SJSA1 (cell line): ENCODE measurements at places on chromosomes 1 and 21. TPM values are rescaled to one million over a fixed set of nuclear protein-coding genes. Genes with fewer than 3 reads are reported as not detected.

DNA sequence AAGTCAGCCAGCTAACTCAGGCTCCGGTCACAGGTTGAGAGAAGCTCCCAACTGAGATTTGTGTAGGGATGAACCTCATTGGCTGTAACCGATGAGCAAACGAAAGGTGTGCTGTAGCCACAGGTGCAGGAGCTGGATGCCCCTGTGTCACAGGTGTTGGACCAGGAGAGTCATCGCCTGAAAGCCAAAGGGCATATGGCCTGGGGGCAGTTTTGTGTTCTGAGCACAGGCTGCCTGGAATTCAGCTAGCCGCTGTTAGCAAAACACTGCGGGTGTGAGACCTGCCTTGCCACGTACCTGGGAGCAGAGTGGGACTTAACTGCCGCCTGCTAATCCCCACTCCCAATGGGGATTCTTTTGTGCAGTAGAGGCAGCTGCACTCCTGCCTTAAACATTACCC lies 55.3 kb downstream of the NEK7 start:
- H3K27me3 ChIP-seq = no peaks in the 10 kb centered on the region
- no peak overlapping the region for H3K4me3 ChIP-seq
- H3K27ac ChIP-seq = no peak overlapping the region
- H3K4me1 ChIP-seq = no peaks in the 10 kb centered on the region

DNA sequence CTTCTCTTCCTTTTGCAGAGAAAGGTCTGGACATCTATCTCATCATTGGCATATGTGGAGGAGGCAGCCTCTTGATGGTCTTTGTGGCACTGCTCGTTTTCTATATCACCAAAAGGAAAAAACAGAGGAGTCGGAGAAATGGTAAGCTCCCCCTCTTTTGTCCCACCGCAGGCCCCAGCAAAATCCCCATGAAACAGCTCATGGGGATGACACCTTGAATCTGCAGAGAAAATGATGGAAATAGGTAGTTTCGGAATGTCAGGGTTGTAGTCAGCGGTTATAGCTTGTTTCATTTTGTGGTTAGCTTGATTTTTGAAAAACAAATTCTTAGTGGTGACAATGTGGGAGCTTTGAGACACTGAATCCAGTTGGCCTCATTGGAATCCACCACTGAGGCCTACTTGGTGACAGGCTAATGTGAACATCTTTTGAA lies 10.3 kb downstream of the CD2 start:
- no peaks in the 10 kb centered on the region for H3K36me3 ChIP-seq
- no peak overlapping the region for H3K4me3 ChIP-seq
- no peaks in the 10 kb centered on the region for H3K27me3 ChIP-seq
- H3K4me1 ChIP-seq = no peaks in the 10 kb centered on the region

SYNC gene
- total RNA-seq = 167 and 209 TPM in 2 replicates

GRCh38 chr1:1006305-1007159 lies 6.6 kb upstream of the HES4 start:
- no peak overlapping the region for H3K27ac ChIP-seq
- peaks cover 3% of the 10 kb centered on the region for H3K4me1 ChIP-seq
- no peak for DNase-seq
- H3K27me3 ChIP-seq = no peaks in the 10 kb centered on the region
- 0 out of 2 replicates have a peak, but pooled peaks cover 2% of the 10 kb centered on the region for H3K36me3 ChIP-seq

- H3K36me3 ChIP-seq = no peaks in the 10 kb centered on the region
- H3K4me1 ChIP-seq = peaks cover 82% of the 10 kb centered on the region
- peak; percentile 90 for DNase-seq
- no peaks in the 10 kb centered on the region for H3K27me3 ChIP-seq
Observed at GRCh38 chr1:234848972-234849649, 239.1 kb upstream of the IRF2BP2 start.

MCOLN3 gene
- 0.16 TPM in 1 of 2 replicates, not detected in the other for total RNA-seq

DNA sequence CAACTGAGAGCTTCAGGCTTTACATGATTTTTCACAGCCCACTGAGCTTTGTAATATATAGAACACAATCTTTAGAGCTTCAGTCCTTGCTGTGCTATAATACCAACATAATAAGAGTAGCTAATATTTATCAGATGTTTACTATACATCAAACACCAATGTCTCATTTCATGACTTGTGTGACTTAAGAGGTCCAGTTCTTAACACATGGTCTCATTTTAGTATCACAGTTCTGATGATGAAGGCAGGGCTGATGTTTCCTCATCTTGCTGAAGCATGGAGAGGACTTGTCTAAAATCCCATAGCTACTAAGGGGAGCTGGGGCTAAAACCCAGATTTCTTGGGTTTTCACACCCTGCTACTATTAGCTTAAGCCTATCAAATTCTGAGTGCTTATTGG lies 5.5 kb downstream of the MTR start:
- H3K27me3 ChIP-seq = no peaks in the 10 kb centered on the region
- H3K4me1 ChIP-seq = no peaks in the 10 kb centered on the region; the same call in 1 of the 2 replicates
- peaks cover 1% of the 10 kb centered on the region for H3K36me3 ChIP-seq
- no peak overlapping the region for H3K27ac ChIP-seq
- no peak overlapping the region for H3K4me3 ChIP-seq

S100A2 gene
- 5.3 and 15.8 TPM in 2 replicates for total RNA-seq

DNA sequence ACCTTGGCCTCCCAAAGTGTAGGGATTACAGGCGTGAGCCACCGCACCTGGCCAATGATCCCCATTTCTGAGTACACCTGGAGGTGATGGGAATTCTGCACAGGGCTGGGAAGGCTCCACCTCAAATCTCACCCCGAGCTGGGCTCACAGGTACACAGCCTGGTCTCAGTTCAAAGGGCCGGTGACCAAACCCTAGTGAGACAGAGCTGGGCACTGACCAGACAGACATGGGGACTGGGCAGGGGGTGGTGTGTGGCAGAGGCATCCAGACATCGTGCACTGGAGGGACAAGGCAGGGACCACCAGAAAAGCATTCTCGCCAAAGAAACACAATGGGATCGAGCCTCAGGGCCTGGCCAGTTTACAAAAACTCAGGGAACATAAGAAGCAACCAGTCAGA lies 17.2 kb downstream of the LSS start:
- no peak for DNase-seq
- H3K4me3 ChIP-seq = no peak overlapping the region
- no peaks in the 10 kb centered on the region for H3K27me3 ChIP-seq
- no peaks in the 10 kb centered on the region for H3K4me1 ChIP-seq
- H3K27ac ChIP-seq = no peak overlapping the region

DNA sequence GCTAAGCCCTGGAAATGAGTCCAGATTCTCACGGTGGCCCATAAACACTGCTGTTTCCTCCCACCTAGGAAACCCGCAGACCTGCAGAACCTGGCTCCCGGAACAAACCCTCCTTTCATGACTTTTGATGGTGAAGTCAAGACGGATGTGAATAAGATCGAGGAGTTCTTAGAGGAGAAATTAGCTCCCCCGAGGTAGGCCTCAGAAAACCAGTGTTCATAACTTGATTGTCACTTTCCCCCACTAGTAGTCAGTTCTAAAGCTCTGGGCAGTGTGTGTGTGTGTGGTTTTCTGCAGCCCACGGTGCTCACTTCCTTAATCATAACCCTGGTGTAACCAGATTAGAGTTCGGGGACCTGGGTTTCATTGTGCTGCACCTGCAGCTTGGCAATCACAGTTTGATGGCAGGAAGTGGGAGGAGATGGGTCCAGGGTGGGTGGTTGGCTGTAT lies 39.1 kb downstream of the CLIC6 start:
- peaks cover under 1% of the 10 kb centered on the region for H3K4me1 ChIP-seq
- no peak for DNase-seq
- H3K27ac ChIP-seq = no peak overlapping the region

- peak overlapping the region; percentile 57 for H3K4me3 ChIP-seq
- H3K4me1 ChIP-seq = peaks cover 45% of the 10 kb centered on the region
- H3K27me3 ChIP-seq = no peaks in the 10 kb centered on the region
- no peaks in the 10 kb centered on the region for H3K36me3 ChIP-seq
Observed at GRCh38 chr21:42514883-42515228, 1.2 kb downstream of the SLC37A1 start.

DNAJC6 gene
- 0.06 and 0.47 TPM in 2 replicates for total RNA-seq

DNA sequence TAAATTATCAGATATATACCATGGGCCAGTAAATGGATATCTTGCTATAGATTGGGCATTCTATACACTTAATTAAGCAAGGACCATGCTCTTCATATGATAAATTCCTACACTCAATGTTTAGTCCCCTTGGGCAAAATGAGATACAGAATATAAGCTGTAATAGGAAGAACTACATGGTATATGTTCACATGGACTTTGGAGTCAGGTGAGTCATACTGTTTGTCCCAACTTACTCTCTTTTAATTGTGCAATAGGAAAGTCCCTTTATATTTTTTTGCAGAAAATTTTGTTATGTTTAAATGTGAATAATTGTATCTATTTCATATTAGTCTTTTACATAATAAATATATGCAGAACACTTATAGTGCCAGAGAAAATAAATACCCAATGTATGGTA lies 820.2 kb upstream of the ADAMTS5 start:
- H3K4me3 ChIP-seq = no peak overlapping the region
- no peak overlapping the region for H3K27ac ChIP-seq
- no peaks in the 10 kb centered on the region for H3K36me3 ChIP-seq
- no peaks in the 10 kb centered on the region for H3K27me3 ChIP-seq

GRCh38 chr1:243431591-243431990 lies 175.8 kb downstream of the SDCCAG8 start:
- H3K27ac ChIP-seq = no peak overlapping the region
- H3K36me3 ChIP-seq = peaks cover 5% of the 10 kb centered on the region; the same call in 1 of the 2 replicates
- H3K4me3 ChIP-seq = no peak overlapping the region
- no peak for DNase-seq
- no peaks in the 10 kb centered on the region for H3K27me3 ChIP-seq

- no peaks in the 10 kb centered on the region for H3K4me1 ChIP-seq
- no peak overlapping the region for H3K27ac ChIP-seq
- no peaks in the 10 kb centered on the region for H3K27me3 ChIP-seq
Observed at GRCh38 chr1:23726686-23727085, 16.6 kb upstream of the ELOA start.

GRCh38 chr1:167342846-167343245 lies 122.2 kb downstream of the POU2F1 start:
- H3K36me3 ChIP-seq = no peaks in the 10 kb centered on the region
- H3K4me1 ChIP-seq = peaks cover 9% of the 10 kb centered on the region
- no peak overlapping the region for H3K4me3 ChIP-seq
- no peaks in the 10 kb centered on the region for H3K27me3 ChIP-seq
- no peak for DNase-seq

GRCh38 chr21:24255591-24255990 lies 1351.7 kb downstream of the MRPL39 start:
- H3K36me3 ChIP-seq = no peaks in the 10 kb centered on the region
- H3K27me3 ChIP-seq = no peaks in the 10 kb centered on the region
- no peak overlapping the region for H3K4me3 ChIP-seq
- no peak overlapping the region for H3K27ac ChIP-seq
- no peak for DNase-seq

DNA sequence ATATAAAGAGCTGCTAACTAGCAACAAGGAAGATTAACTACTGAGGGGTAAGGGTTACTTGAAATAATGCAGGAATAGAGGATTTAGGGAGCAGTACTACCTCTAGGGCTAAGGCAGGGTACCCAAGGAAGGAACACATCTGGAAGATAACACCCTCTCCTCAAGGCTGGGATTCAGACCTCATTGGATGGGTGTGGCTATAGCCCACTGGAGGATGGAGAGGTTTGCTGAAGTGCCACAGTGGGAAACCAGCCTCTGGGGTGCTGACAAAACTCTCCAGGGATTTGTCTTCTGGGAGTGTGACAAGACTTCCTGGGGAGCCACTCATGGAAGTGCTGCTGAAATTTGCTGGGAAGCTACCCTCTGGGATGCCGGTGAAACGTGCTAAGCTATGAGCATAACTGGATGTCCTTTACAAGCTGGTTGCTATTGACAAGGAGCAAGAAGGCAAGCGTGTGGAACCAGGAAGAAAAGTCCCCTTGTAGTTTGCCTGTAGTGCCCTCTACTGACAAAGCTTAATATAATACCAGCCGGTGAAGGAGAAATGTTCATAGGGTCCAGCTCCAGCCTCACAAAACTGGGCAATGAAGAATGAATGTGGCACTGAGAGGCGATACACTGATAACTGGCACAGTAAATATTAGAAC lies 122.8 kb upstream of the USP24 start:
- H3K4me1 ChIP-seq = no peaks in the 10 kb centered on the region
- H3K4me3 ChIP-seq = no peak overlapping the region
- no peak overlapping the region for H3K27ac ChIP-seq
- no peaks in the 10 kb centered on the region for H3K27me3 ChIP-seq

- no peaks in the 10 kb centered on the region for H3K36me3 ChIP-seq
- no peak overlapping the region for H3K27ac ChIP-seq
- H3K4me1 ChIP-seq = no peaks in the 10 kb centered on the region
- no peaks in the 10 kb centered on the region for H3K27me3 ChIP-seq
- H3K4me3 ChIP-seq = no peak overlapping the region
- no peak for DNase-seq
Observed at GRCh38 chr1:71561729-71562128, 480.9 kb upstream of the ZRANB2 start.

DNA sequence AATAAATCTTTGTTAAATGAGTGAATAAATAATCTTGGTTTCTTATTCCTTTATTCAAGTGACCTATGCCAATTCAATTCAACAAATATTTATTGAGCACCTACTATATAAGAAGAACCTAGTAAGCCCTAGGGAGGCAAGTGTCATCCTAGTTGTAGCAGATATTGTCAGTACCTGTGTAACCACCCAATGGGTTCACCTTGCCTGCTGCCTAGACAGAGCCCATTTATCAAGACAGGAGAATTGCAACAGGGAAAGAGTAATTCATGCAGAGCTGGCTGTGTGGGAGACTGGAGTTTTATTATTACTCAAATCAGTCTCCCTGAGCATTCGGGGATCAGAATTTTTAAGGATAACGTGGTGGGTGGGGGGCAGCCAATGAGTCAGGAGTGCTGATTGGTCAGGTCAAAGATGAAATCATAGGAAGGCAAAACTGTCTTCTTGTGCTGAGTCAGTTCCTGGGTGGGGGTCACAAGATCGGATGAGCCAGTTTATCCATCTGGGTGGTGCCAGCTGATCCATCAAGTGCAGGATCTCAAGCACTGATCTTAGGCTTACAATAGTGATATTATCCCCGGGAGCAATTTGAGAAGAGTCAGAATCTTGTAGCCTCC lies 53.8 kb upstream of the KCNA3 start:
- no peaks in the 10 kb centered on the region for H3K36me3 ChIP-seq
- no peak for DNase-seq
- no peak overlapping the region for H3K27ac ChIP-seq

IFI44L gene
- total RNA-seq = 0.56 and 1.2 TPM in 2 replicates

DNA sequence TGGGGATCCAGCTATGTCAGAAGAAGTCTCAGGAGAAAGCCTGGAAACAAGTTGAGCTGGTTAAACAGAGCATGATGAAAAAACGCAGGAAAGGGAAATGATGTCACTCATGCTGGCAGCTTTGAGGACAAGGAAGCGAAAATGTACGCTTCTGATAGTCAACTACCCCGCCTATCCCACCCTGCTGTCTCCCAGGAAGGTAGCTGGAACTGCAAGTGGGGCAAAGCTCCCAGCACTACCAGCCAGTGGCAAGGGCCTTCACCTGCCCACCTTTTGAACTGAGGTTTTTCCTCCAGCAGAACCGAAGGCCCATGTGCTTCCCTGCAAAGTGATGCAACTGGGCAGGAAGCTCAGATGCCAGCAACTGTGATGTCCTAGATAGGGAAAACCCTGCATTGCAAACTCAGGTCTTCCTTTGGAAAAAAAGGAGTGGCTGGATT lies 6.3 kb upstream of the IL20 start:
- peaks cover 11% of the 10 kb centered on the region for H3K4me1 ChIP-seq
- no peak overlapping the region for H3K4me3 ChIP-seq
- no peaks in the 10 kb centered on the region for H3K36me3 ChIP-seq
